ENCODE measurements at places on chromosomes 6 and 20.

DNA sequence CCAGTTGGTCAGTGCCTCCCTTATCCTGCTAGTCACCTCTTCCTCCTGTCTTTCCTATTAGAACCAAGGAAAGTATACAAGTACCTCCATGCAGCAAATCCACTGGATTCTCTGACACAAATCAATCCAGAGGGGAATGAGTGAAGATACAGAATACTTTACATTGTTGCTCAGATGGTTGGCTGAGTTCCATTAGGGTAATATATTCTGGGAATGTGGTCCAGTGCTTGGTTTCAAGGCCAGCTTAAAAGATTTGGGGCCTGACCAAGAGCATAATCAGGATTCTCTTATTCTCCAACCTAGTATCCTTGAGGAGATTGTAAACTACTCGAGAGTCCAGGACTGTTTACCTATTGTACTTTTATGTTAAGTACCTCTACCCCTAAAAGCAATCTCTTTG lies 23.0 kb downstream of the CARMIL1 start:
- DNase-seq: no peak

DNA sequence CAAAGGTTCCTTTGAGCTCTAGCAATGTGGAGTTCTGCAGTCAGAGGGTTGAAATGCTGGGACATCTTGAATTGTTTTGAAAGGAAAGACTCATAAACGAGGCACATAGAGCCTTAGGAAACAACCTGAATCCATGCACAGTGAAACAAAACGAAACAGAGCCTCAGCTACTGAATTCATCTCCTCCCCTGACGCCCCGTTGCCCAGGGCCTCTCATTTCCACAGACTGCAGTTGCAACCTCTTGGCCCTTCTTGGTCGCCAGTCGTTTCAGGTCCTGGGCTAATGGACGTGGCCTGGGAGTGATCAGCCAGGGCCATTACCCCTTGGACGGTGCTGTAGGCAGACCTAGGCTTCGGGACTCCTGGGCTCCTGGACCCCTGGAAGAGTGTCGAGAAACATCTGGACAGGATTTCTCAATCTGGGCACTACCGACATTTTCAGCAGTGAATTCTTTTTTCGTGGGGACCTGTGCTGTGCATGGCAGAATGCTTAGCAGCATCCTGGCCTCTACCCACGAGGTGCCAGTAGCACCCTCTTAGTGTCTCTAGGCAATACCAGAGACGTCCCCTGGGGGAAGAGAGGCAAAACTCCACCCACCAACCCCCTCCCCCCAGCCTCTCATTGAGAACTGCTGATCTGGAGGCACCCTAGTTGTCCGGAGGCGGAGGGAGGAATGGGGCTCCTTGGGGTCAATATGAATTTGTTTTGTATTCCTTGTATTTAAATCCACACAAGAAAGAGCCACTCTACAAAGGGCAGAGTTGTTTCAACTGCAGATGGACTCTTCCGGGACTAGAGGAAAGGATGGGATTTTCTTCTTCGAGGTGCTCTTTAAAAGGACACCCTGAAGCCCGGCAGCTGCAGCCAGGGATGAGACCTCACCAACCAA lies 50.2 kb downstream of the TMEM242 start:
- DNase-seq: no peak

DNA sequence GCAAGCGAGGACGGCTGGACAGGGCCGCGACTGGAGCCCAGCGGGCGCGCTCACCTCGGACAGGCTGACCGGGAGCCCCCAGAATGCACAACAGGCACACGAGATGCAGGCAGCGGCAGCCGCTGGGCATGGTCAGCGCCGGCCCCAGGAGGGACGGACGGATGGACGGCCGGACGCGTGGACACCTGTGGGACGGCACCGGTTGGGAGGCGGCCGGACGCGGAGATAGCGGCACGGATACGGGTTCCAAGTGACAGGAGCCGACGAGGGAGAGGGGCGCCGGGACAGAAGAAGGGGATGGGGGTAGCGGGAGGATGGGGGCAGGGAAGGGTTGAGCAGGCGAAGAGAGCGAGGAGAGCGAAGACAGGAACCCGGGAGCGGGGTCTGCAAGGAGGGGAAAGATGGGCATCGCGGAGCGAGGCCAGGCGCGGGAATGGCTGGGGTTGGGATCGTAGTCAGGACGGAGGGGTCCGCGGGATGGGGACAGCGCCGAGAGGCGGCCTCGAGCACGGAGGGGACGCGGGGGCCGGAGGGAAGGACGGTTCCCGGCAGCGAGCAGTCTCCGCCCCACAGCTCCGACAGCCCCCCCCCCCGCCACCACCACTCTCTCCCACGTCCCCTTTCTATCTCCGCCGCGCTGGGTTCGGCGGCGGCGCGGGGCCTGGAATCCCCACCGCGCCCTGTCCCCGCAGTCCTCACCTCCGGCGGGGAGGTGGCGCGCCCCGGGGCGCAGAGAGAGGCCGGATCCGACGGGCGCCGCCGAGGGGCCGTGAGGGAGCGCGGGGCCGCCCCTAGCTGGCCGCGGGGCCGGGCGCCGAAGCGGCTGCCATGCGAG lies 435 bp downstream of the DLK2 start:
- peak; percentile 37 for DNase-seq

DNA sequence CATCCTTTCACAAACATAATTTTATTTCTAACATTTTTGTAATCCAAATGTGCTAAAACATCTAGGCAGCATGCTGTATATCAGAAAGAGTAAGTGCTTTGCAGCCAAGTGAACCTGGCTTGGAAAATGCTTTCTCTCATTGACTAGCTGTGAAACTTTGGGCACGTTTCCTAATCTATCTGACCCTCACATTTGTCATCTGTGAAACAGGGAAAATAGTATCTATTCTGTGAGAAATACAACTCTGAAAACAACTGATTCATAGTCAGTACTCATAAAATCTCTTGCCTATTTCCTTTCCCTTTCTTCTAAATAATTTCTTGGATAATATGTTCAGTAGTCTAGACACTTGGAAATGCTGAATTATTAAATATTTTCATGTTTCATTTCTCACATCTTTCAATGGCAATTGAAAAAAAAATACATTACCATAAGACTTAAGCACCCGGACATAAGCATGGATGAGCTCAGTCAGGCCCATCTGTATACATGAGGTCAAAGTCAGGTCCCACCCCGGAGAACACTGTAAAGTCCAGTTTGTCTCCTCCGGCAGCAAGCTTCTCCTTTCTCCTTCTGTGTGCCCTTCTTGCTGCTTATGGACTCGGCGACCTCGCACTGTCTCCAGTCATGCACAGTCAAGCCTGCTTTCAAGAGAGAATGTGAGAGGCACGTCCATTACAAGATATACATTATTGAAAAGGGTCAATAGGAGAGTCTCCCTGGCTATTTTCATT lies 455.0 kb upstream of the SOX4 start:
- DNase-seq: no peak

GRCh38 chr6:135095716-135096115 lies 41.1 kb upstream of the HBS1L start:
- no peak for DNase-seq

GRCh38 chr20:8473459-8473858 lies 341.4 kb downstream of the PLCB1 start:
- DNase-seq: no peak

DNA sequence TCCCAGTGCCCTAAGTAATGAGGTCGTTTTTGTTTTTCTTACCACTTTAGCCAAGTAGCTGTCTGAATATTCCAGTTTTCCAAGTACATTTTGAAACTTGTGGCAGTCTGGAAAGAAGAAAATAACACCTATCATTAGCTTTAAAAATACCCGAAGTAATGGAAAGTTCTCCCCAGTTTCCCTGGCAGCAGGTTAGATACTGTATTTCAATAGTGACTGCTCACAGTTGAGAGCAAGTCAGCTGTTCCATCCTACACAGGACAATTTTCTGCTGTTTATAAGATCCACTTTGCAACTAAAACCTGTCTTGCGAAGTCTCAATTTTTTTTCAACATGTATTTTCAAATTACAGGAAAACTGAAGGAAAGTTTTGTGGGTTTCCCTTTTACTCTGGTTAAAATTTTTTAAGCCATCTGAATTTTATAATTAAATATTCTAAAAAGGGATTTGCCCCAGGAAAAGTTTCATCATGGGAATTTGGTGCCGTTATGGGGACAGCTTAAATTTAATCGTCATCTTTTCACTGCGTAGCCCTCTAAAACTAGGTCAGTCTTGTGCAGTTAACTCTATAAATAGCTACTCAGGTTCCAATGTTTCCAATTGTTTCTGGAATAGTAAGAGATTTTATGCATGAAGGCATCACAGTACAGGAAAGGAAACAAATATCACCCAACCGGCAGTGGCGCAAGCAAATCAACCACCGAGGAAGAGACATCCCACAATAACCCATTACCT lies 96.9 kb downstream of the MBOAT1 start:
- DNase-seq: no peak

GRCh38 chr6:350371-350770 lies 41.2 kb upstream of the IRF4 start:
- no peak for DNase-seq

DNA sequence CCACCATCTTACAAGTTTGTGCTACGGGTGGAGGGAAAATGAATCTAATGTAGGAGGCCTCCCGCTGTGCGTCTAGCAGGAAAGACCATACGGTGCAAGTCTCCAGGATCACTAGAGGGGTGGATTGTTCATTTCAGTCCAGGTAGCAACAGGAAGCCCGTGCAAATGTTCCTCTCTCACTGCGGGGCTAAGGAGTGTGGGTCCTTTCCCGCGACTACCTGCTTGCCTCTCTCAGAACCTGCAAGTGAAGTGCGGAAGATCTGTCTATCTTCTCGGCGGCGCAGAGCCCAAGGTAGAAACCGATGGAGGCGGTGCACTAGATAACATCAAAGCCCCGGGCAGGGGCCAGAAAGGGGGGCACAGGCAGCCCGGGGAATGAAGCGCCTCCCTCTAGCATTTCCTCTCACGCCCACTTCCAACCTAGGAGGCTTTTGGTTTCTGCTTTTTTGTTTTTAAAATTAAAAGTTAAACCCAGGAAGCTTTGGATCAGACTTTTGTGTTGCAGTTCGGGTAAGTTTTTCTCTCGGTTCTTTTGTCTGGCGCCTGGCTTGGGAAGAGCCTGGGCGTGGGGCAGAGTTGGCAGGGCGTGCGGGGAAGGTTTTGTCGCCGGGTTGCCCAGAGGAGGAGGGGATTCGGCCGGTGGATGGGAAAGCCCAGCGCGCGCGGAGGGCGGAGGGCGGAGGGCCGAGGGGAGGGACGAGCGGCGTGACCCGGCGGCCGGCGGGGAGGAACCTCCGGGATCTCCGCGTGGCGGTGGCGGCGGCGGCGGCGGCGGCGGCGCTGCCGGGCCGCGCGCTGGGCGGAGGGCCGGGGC lies 3.5 kb upstream of the HIVEP1 start:
- no peak for DNase-seq

DNA sequence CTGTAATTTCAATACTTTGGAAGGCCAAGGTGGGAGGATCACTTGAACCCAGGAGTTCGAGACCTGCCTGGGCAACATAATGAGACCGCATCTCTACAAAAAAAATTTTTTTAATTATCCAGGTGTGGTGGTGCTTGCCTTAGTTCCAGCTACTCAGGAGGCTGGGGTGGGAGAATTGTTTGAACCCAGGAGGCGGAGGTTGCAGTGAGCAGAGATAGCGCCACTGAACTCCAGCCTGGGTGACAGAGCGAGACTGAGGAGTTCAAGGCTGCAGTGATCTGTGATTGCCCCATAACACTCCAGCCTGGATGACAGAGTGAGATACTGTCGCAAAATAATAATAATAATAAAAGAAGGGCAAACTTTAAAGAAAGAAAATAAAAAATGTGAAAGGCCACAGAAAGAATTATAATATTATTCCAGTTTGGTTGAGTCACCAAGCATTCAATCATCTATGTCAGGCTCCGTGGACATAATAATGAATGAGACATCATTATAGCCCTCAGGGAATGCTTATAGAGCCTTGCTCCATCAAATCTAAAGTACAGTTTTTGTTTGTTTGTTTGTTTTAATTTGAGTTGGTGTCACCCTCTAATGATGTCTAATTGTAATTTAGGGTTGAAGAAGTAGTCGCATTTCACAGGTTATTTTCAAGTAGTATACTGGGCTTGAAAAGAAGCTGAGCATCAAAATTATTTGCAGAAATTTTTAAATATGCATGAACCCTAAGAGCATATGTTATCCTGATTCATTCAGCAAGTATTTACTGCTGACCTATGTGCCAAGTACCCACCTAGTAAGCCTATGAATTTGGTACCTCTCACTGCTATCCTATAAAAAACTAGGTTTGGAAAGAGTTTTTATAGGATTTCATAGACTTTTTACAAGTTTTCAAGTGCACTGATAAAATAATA lies 15.1 kb downstream of the GLYATL3 start:
- DNase-seq: no peak

GRCh38 chr20:50918403-50918802 lies 12.8 kb downstream of the ADNP start:
- DNase-seq: no peak

DNA sequence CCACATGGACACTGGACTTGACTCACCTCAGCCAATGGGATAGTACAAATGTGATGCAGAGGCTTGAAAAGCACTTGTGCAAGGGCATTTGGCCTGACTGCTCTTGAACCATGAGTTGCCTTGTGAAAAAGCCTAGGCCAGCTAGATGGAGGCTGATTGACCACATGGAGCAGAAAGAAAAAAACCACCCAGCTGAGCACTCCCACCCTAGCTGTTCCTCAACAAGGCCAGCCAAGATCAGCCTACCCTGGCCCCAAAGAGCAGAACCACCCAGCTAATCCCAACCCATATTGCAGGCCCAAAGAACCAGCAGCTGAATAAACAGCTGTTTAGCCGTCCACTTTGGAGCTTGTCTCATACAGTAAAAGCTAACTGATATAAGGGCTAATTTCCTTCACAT lies 36.7 kb downstream of the PXDC1 start:
- DNase-seq: no peak
